Lung (tissue), 17 donors: ENCODE measurements at places on chromosomes 6 and 20. TPM values are rescaled to one million over a fixed set of nuclear protein-coding genes. Genes with fewer than 3 reads are reported as not detected.

DNA sequence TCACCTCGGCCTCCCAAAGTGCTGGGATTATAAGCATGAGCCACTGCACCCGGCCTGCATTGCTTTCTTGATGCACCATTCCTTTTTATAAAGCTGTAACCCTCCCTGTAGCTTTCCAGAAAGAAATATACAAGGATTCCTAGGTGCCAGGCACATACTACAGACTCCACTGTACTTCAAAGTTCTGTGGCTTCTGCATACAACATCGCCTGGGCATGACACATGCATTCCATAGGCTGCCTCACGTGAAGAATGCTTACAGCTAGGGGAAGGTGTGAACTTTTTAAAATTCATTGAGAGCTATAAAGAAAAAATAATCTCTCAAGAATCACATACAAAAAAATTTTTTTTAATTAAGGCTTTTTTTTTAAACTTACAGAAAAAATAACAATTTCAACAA is 50.2 kb downstream of the TRAM2 start:
- peaks cover 4% of the 10 kb centered on the region for H3K4me1 ChIP-seq
- no peaks in the 10 kb centered on the region for H3K36me3 ChIP-seq
- H3K27me3 ChIP-seq, result no peaks in the 10 kb centered on the region
- no peak for DNase-seq
- H3K27ac ChIP-seq, result no peak overlapping the region

- DNase-seq, result no peak
- H3K4me3 ChIP-seq, result no peak overlapping the region
- H3K36me3 ChIP-seq, result no peaks in the 10 kb centered on the region
- H3K27me3 ChIP-seq, result no peaks in the 10 kb centered on the region
- no peaks in the 10 kb centered on the region for H3K4me1 ChIP-seq
Measured at GRCh38 chr6:135283926-135284325, 102.8 kb downstream of the MYB start.

DNA sequence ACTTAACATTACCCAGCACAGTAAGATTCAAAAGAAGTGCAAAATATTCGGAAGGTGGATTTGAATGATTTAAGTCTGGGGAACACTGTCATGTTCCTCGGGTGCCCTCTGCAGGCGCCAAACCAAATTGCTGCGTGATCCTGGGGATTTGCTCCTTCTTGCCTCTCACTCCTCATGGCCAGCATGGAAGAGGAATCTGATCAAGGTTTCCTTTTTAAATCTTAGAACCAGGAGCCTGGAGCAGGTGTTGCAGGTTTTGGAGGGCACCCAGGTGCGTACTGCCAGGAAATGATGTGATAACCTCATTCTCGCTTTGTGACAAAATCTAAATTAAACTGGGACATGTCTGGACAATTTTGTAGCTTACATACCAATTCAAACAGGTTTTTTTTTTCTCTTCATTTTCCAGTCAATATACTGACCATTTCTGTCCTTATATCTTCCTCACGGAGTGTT is 8.1 kb upstream of the PFDN4 start:
- no peak overlapping the region for H3K4me3 ChIP-seq
- no peaks in the 10 kb centered on the region for H3K36me3 ChIP-seq
- DNase-seq, result peak; percentile 83
- no peaks in the 10 kb centered on the region for H3K4me1 ChIP-seq

Gene SLC17A4
- not detected for total RNA-seq

Gene PSORS1C1
- total RNA-seq, result 1.1 TPM

DNA sequence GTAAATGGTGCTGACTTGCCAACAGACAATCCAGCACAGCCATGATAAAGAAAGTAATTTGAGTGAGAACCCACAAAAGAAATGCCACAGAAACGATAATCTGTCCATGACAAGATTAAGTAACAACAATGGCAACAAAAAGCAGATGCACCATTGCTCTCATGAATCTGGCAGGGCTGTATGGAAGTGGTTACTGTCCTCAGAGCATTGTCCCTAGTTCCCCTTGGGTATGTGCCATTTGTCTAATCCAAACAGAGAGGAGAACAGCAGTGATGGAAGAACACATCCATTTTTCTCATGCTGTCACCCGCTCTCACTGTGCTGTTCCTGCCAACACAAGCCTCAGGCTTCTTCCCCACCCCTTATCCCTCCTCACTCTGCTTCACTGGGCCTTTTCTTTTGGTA is 65.8 kb downstream of the REV3L start:
- H3K27me3 ChIP-seq, result no peaks in the 10 kb centered on the region
- peak overlapping the region; percentile 4 for H3K27ac ChIP-seq
- DNase-seq, result peak; percentile 57
- H3K4me1 ChIP-seq, result peaks cover 28% of the 10 kb centered on the region
- no peaks in the 10 kb centered on the region for H3K36me3 ChIP-seq

DNA sequence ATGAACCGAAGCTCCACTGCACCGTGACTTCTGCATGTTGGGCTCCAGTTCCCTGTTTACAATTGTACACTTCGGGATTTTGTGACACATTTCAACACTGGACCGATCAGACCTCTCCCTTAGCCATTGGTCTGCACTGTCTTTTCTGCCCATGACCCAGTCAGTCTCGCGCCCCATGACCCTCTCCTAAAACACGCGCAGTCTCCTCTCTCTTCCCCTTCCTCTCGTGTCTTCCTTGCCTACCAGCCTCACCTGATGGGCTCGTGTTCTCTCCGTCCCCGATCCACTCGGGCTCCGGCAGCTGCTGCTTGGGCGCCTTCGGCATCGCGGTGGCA is 535 bp upstream of the ABCF1 start:
- peaks cover 5% of the 10 kb centered on the region for H3K4me1 ChIP-seq
- peak overlapping the region; percentile 83 for H3K27ac ChIP-seq
- no peak for DNase-seq
- H3K4me3 ChIP-seq, result peak overlapping the region; percentile 51
- peaks cover 5% of the 10 kb centered on the region for H3K36me3 ChIP-seq
- H3K27me3 ChIP-seq, result no peaks in the 10 kb centered on the region

GRCh38 chr6:167093406-167093921 is 29.4 kb upstream of the CCR6 start:
- H3K27ac ChIP-seq, result no peak overlapping the region
- DNase-seq, result no peak
- H3K4me1 ChIP-seq, result no peaks in the 10 kb centered on the region
- H3K27me3 ChIP-seq, result no peaks in the 10 kb centered on the region
- no peaks in the 10 kb centered on the region for H3K36me3 ChIP-seq
- H3K4me3 ChIP-seq, result no peak overlapping the region

GRCh38 chr6:149895833-149896271 is 2.1 kb downstream of the RAET1E start:
- H3K27me3 ChIP-seq, result no peaks in the 10 kb centered on the region
- H3K4me3 ChIP-seq, result no peak overlapping the region
- no peak overlapping the region for H3K27ac ChIP-seq
- peaks cover 12% of the 10 kb centered on the region for H3K4me1 ChIP-seq
- DNase-seq, result peak; percentile 36

Gene FAM83C
- total RNA-seq, result not detected

Gene OTOR
- not detected for total RNA-seq

Gene PDE10A
- total RNA-seq, result 4.8 TPM

DNA sequence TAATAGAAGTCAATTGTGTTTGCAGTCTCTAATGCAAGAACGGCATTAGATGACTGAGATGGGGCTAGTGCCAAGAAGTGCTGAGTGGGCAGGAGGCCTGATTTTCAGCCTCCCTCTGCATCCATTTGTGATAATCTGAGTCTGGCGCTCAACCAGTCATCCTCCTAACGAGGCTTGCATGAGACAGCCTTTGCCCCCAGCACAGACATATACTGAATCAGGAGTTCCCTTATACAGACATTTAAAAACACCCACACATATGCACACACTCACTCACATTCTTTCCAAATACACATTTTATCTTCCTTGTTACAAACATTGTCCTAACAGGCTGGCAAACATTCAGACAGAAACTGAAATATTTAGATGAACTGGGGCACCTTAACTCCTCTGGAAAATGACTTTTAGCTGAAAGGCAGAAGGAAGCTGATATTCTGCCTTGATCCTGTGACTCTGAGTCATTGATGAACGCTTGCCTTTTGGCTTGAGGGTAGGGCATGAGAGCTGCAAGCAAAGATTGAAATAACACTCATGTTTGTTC is 562.3 kb downstream of the DHX35 start:
- H3K4me3 ChIP-seq, result no peak overlapping the region
- DNase-seq, result peak; percentile 65
- no peaks in the 10 kb centered on the region for H3K4me1 ChIP-seq

- no peak for DNase-seq
- H3K27me3 ChIP-seq, result no peaks in the 10 kb centered on the region
- H3K4me1 ChIP-seq, result no peaks in the 10 kb centered on the region
- no peaks in the 10 kb centered on the region for H3K36me3 ChIP-seq
- H3K4me3 ChIP-seq, result no peak overlapping the region
Measured at GRCh38 chr6:95266537-95267258, 310.6 kb upstream of the MANEA start.

Gene EYS
- total RNA-seq, result 0.34 TPM

GRCh38 chr6:84508981-84509380 is 255.4 kb downstream of the TBX18 start:
- H3K4me3 ChIP-seq, result no peak overlapping the region
- no peaks in the 10 kb centered on the region for H3K36me3 ChIP-seq
- no peaks in the 10 kb centered on the region for H3K27me3 ChIP-seq
- no peak overlapping the region for H3K27ac ChIP-seq
- H3K4me1 ChIP-seq, result no peaks in the 10 kb centered on the region
- DNase-seq, result no peak

Gene PLCB1
- total RNA-seq, result 43.8 TPM

- H3K4me3 ChIP-seq, result no peak overlapping the region
- no peaks in the 10 kb centered on the region for H3K4me1 ChIP-seq
Measured at GRCh38 chr6:135535989-135536414, 38.5 kb upstream of the AHI1 start.

DNA sequence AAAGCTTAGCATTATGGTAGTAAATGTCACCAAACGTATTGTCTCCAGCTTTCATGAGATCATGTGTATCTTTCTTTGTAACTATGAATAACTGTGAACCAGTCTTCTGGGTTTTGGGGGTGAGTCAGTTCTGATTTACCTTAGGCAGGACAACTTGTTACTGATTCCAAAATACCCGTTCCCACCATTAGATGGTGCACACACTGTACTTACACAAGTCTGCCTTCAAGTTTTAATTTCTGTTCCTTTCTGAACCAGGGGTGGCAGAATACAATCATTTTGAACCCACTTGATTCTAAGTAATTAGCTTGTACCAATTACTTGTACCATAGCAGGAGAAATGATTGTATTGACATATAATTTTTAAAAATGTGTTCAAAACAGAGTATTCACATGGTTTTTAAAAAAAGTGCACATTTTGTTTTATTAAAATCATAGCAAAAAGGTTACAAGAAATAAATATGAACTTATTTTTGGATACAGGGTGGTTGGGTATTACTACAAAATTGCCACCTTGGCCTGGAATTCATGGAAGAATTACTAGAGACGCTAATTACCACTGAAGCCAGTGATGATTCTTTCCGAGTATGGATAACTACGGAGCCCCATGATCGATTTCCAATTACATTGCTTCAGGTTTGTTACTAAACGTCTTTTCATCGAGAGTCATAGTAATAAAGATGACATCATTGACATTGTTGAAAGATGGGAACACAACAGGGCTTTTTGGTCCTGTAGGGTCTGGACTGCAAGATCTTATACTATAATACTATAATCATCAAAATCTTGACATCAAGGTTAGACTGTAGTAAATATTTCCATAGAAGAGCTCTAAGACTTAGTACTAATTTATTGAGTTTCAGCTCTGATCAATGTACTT is 75.2 kb upstream of the GLP1R start:
- no peaks in the 10 kb centered on the region for H3K4me1 ChIP-seq
- DNase-seq, result peak; percentile 73
- H3K36me3 ChIP-seq, result no peaks in the 10 kb centered on the region
- no peaks in the 10 kb centered on the region for H3K27me3 ChIP-seq

DNA sequence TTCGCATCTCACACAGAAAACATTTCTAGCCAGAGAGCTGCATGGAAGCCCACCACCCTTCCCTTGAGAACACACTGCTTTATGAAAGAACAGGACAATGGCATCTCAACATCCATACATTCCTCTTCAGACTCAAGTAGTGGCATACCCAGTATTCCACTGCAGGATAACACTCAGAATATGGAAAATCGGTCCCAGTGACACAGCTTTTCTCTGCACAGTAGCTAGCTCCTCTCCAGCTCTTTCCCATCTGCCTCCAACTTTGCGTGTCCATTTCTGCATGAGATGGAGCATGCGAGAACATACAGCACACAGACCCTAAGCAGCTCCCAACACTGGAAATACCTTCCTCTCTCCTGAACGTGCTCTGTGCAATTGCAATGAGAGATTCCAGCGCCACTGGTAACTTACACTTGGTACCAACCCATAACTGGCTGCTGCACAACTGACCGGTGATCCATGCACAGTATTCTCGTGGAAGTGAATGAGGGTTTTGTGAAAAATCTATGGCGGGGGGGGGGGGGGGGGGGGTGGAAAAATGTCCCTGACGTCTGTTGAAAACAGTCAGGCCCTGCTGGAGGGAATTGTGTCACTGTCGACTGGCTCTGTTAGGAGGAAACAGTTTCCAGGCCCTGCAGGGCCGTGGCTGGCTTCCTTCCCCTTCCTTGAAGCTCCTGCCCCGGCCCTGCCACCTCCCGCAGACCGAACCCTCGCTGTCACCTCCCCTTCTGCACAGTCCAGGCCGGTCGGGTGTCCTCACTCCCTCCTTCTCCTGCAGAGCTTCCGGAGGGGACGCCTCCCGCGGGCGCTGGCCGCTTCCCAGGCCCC is 265.9 kb upstream of the QKI start:
- H3K36me3 ChIP-seq, result no peaks in the 10 kb centered on the region
- DNase-seq, result no peak
- no peaks in the 10 kb centered on the region for H3K4me1 ChIP-seq
- peaks cover 3% of the 10 kb centered on the region for H3K27me3 ChIP-seq
- H3K27ac ChIP-seq, result no peak overlapping the region
